ENCODE measurements at places on chromosomes 6 and 20.

GRCh38 chr20:33689973-33690372, 3.8 kb upstream of the E2F1 start:
- no peak for DNase-seq

- no peak for DNase-seq
Observed at GRCh38 chr6:141580131-141580530, 552.6 kb upstream of the GJE1 start.

- DNase-seq: no peak
Observed at GRCh38 chr6:133888929-133889556, at the start of gene TCF21. Gene TCF21 (plus strand): TSS chr6:133889113. CDS start chr6:133889398, 285 bp downstream.

DNA sequence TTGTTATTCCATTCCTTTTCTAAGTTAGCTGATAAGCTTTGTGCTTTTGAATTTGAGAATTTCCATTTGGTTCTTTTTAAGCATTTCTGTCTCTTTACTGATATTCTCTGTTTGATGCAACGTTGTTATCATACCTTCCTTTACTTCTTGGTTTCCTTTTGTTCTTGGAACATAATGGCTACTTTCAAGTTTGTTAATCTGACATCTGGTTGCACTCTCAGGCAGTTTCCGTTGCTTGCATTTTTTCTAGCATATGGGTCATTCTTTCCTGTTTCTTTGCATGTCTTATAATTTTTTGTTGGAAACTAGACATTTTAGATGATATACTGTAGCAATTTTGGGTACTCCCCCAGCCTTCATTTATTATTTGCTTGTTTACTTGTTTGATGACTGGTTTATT, 12.5 kb downstream of the CDC5L start:
- DNase-seq: no peak

- DNase-seq: no peak
Observed at GRCh38 chr20:23679133-23680092, 9.4 kb downstream of the CST4 start.

- DNase-seq: no peak
Observed at GRCh38 chr20:57223648-57224489, 42.6 kb downstream of the BMP7 start.

GRCh38 chr20:19073584-19074218, 138.7 kb upstream of the SLC24A3 start:
- no peak for DNase-seq

DNA sequence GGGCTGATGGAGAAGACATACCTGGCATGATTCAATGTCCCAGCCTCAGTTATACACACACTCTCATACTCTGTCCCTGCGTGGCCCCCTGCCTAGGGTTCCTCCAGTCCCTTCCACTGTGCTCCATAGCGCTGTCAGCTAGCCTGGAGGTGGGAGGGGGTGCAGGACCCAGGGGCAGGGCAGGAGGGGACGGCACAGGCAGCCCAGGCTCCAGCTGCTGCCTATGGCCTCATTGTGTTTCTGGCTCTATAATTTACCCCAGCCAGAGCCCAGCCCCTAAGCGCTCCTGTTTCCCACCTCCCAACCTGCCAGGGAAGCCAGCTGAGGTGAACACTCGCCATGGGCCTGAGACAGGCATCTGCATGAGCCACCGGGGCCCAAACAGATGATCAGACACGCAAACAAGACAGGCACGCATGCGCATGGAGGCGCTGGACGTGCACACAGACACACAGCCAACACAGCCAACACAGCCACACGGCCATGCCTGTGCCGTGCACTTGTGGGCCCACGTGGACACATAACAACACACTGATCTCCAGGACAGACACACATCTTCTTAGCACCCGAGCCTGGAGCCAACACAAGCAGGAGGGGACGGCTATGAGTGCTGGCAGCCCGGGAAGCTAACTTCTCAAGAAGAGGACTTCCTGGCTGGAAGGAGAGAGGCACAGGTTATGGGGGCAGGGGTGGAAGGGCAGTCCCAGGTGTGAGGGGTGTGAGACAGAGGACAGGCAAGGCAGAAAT, 124.9 kb downstream of the GRM4 start:
- no peak for DNase-seq

DNA sequence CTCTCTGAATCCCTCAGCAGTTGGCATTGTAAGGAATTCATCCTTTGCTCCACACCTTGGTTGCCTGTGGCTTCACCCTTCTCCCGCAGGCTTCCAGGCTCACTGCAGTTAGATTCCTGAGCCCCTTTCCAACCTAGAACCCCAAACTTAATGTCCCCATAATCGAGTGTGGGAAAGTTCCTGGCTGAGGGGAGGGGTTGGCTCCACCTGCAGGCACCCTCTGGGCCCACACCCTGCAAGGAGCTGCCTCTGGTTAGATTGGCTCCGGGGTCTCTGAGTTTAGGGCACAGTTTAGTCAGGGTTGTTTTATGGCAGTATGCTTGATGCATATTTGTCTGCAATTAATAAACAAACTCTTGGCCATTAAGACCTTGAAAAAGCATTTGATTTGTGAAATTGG, 63.4 kb downstream of the MTHFD1L start:
- no peak for DNase-seq

- DNase-seq: no peak
Observed at GRCh38 chr6:144216668-144217218, 66.4 kb downstream of the STX11 start.

DNA sequence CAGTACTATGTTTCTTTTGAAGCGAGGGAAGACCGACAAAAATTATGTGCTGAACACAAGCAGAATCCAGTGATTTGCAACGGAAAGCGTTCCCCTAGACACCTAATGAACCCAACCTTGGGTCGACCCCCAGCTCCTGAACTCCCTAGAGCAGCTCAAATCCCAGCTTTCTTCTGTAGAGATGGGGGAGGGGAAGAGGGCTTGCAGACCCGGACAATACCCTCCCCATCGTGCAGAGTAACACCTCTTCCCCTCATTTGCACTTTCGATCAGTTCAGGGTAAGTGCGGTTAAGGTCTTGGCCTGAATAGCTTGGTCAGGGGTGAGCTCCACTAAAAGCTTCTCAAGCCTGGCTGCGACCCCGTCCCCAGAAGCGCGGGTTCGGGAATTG, 404 bp downstream of the CEP162 start:
- no peak for DNase-seq

- DNase-seq: no peak
Observed at GRCh38 chr20:20864351-20865096, 152.1 kb upstream of the RALGAPA2 start.

DNA sequence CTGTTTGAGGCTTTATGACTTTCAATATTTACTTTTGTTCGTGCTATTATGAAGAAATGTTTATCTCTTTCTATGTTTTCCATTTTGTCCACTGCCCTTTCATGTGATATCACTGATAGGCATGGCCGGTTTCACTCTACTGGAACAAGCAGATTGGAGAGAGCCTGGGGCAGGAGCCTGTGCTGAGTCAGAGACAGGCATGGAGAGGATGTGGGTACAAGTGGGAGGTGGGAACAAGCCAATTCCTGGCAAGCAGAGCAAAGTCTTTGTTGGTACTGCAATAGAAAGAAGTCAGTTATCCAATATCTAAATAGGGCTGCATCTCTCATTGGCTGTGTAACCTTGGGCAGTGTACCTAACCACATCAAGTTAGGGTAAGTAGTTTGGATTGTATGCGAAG, 545.6 kb upstream of the MAP3K7 start:
- no peak for DNase-seq

DNA sequence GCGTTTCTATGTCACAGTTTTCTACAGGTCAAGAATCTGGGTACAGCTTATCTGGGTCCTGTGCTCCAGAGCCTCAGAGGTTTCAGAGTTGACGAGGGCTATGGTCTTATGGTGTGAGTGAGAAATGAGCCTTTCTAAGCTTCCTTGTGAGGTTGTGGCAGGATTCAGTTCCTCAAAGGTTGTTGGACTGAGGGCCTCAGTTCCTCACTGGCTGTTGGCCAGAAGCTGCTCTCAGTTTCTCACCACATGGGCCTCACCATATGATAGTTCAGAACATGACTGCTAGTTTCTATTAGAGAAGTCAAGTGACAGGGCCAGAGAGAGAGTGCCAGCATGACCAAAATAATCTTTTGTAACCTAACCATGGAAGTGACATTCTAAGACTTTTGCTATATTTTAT, 96.1 kb downstream of the NUS1 start:
- DNase-seq: no peak

DNA sequence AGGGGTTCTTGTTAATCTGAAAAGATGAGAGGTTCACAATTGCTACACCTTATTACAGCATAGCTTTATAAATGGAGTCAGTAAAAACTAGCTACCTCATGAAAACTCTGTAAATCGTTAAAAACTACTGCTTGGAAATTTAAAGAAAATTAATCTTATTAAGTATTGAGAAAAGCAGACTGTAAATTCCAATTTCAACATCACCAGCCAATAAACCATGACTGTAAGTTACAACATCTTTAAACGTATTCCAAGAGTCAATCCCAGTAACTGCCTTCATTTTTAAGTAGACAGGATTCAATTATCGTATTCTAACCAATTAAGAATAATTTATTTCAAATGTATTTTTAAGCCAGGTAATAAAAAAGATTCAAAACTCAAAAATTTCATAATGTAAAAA, 70.3 kb downstream of the ATG5 start:
- DNase-seq: no peak

GRCh38 chr20:59514554-59514953, 89.8 kb upstream of the PHACTR3 start:
- DNase-seq: no peak

DNA sequence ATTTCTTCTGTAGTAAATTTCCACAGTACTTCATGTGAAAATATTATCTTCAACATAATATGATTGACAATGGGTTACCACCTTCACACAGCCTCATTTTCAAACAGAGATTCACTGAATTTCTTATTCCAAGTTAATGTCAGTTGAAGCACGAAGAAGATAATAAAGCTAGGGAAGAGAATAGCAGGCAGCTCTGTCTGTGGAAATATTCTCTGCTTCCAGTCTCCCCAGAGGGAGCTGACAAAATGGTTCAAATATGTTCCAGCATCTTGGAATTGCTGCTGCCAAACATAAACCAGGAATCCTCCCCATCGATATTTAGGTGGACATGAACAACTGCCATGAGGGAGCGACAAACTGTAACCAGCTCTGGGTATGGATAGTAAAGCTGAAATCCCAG, 224.8 kb downstream of the GJA1 start:
- no peak for DNase-seq

DNA sequence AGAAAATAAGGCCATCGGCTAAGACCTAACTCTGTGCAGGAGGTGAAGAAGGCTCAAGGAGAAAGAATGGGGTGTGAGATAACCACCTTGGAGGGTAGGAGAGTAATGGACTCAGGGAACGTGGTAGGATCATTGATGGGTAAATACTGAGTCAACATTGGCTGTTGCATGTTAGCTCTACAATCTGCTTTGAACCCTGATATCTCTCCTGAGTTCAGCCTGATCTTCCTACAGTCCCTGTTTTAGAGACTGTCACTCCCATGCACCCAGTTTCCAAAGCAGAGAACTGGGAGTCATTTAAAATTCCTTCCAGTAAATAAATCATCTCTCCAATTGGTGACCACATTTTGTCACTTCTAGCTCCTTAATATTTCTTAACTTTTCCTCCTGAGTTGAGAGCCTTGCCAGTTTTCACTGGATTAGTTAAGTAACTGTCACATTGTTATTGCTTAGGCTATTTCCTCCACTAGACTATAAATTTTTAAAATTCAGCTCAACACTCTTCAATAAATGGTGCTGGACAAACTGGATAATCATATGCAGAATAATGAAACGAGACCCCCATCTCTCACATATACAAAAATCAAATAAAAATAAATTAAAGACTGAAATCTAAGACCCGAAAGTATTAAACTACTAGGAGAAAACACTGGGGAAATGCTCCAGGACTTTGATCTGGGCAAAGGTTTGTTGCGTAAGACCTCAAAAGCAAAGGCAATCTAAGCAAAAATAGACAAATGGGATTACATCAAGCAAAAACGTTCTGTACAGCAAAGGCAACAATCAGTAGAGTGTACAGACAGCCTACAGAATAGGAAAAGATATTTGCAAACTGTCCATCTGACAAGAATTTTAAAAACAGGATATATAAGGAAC, 138.9 kb upstream of the TMEM170B start:
- DNase-seq: no peak

- DNase-seq: no peak
Observed at GRCh38 chr6:168968228-168968627, 285.4 kb downstream of the THBS2 start.

GRCh38 chr6:139872665-139873064, 498.2 kb upstream of the CITED2 start:
- DNase-seq: no peak

GRCh38 chr6:50706575-50706974, 6.8 kb upstream of the TFAP2D start:
- DNase-seq: no peak

DNA sequence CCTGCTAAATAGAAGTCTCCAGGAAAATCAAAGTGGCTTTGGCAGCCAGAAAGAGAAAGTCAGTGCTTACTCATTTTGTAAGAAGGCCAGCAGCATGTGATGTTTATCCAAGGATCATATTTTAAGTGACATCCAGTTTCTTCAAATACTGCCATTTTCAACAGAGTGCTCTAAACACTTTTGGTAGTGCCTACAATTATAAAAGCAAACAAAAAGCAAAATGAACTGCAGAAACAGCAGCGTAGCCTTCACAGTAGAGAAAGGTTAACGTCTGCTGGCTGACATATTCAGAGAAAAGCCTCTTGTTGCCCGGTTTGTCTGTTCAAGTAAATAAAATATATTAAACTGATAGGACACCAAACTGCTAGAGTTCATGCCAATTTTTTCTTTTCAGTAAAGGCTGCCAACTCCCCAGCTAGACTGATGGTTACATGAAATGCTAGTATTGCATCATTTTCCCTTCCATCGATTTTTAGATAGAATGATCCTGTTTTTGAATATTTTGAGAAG, 705.7 kb upstream of the SLC35B3 start:
- no peak for DNase-seq
